ENCODE measurements at places on chromosomes 6 and 20.

DNA sequence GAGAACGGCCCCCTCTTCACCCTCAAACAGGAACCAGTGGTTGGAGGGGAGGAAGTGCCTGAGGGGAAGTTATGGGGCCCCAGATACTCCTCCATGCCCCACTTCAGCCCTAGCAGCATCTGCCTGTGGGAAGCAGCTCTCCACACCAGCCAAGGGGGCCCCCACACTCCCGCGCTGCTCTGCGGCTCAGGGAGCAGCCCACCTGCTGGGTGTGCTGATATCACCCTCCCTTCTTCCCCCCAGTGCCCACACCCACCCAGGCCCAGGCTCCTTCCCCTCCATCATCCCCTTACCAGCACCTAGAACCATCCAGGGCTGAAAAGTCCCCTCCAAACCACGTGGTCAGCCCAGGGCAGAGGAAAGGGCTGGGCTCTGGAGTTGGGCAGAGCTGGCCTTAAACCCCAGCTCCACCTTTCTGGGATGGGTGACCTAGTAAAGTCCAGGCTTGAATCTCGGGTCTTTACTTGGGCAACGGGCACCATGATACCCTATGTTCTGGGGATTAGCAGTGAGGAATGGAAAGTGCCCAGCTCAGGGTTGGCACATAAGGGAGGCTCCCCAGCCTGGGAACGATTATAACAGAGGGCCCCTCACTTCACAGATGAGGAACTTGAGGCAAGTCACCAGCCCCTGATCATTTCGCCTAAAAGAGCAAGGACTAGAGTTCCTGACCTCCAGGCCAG lies 663 bp downstream of the LST1 start:
- no peak for DNase-seq

GRCh38 chr6:149213829-149214228 lies 103.7 kb upstream of the TAB2 start:
- no peak for DNase-seq

DNA sequence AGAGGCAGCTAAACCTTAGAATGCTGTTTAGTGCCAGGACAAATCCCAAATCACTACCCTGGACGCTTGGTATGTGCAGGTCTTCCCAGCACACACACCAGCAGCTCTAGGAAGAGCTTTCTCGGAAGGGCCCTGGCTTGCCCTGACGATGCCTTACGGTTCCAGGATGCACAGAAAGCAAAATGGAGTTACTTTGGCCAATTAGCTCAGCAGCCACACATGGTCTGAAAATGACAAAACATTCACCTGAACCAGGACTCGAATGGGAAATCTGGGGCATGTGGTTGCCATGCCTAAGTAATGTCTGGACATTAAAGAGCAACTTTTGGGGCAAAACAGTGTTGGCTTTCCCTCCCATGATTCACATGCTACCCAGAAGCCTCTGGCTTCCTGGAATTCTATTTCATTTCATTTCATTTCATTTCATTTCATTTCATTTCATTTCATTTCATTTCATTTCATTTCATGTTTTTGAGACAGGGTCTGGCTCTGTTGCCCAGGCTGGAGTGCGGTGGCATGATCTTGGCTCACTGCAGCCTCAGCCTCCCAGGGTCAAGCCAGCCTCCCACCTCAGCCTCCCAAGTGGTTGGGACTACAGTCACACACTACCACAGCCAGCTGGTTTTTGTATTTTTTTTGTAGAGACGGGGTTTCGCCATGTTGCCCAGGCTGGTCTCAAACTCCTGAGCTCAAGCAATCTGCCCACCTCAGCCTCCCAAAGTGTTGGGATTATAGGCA lies 153.3 kb downstream of the ZDHHC14 start:
- no peak for DNase-seq

DNA sequence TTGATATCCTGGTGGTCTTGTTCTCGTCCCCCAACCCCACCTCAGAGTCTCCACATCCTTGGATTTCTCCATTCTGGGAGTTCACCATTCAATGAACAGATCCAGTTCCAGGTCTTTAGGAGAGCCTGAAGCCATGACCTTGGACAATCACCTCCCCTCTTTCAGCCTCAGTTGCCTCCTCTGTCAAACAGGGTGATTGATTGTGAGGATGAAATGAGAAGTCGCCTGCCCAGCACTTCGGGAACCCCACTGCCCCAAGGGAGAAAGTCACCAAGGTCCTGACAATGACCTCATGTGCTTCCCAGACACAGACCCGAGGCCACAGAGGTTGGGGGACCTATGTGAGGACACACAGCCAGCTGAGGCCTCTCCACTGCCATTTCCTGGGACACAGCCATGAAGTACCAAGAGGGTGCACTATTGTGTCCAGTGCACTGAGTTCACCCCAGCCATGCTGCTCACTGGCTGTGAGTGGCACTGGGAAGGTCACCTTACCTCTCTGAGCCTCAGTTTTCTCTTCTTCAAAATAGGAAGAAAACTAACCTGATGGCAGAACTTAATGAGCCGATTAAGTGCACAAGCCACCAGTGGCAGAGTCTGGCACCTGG lies 61.7 kb downstream of the SNAI1 start:
- DNase-seq: no peak

GRCh38 chr6:122787721-122788120 lies 1.3 kb upstream of the SMPDL3A start:
- DNase-seq: no peak
